ENCODE measurements at places on chromosomes 1 and 21.

- DNase-seq, result no peak
These were observed 79.6 kb downstream of the UBR4 start for GRCh38 chr1:19130468-19130867.

DNA sequence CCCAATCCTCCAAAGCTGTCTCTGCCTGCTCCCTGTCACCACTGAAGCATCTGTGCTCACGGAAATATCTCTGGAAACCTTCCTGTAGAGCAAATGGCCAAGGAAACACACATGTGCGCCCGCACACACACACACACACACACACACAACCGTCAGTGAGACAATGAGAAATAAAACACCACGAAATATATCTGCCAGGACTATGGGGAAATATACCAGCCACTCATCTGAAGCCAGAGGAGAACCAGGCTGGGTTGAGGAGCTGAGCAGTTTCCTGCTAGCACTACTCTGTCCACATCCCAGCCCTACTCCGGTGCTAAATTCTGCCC lies 25.1 kb upstream of the PLXNA2 start:
- DNase-seq, result no peak

- no peak for DNase-seq
These were observed 268.7 kb downstream of the OLFM3 start for GRCh38 chr1:101728029-101728428.

- no peak for DNase-seq
These were observed 335.8 kb upstream of the KAZN start for GRCh38 chr1:14262637-14263036.

GRCh38 chr21:46054451-46054881 lies 43.4 kb upstream of the COL6A2 start:
- no peak for DNase-seq

- DNase-seq, result no peak
These were observed 242.7 kb downstream of the OMA1 start for GRCh38 chr1:58303841-58304240.

DNA sequence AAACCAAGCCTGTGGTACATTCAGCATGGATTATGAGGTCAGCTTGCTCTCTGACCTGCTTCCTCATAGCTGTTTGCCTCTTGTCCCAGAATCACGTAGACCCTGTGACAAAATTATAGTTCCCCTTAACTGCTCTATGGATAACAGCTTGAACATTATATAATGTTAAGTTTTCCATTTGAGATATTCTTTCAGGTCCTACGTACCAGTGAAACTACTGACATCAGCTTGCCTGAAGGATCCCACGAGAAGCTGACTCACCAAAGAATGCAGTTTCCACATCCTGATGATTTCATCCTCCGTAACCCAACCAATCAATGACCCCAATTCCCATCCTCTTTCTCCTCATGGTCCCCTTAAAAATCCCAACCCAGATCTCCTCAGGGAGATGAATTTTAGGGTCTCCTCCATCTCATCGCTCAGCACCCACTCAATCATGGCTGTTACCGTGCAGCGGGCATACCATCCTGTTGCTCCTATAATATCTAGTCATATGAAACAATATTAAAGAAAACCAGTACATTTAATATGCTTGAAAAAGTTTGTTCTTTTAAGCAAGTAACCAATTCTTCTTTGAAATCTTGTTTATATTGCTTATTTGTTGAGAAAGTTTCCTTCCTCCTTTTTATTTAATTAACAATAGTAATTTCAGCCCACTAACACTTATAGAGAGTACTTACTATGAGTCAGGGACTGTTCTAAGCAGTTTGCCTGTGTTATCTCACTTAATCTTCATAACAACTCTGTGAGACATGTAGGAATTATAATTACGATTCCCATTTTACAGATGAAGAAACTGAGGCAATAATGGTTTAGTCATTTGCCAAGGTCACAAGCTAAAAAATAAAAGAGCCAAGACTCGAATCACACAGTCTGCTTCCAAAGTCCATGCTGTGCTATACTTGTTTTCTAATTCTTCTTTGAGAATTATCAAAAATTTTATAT lies 27.4 kb downstream of the CHML start:
- peak; percentile 54 for DNase-seq

DNA sequence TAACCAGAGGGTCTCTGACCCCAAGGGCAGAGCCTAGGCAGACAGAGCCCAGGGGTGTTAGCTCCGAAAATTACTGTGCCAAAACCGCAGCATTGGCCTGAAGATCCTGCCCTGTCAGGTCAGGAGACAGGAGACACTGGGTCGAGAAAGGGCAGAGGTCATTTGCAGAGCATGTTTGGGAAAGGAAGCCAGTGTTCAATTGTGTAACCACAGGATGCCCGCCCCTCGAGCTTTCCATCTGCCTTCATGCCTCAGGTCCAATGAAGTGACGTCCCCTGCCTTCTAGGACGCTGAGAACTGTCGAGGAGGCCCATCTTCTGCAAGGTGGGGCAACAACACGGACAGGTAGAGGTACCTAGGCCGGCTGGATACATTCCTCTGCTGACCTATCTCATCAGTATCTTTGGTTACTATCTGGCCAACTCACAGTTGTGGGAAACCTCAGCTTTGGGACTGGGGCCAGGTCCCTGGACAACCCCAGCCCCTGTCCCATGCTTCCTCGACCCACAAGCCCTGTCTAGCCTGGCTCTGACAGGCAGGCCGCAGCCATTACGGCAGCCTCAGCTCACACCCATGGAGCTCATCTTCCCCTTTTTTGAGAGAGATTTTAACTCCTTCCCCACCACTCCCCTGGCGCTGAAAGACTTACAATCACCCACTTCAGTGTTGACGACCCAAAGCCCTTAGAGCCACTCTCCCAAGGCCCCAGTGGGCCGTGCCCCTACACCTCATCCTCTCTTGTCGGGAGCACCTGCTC lies 1.3 kb downstream of the ARL8A start:
- DNase-seq, result no peak

- DNase-seq, result no peak
These were observed 164.6 kb downstream of the RASAL2 start for GRCh38 chr1:178258536-178258935.

- DNase-seq, result no peak
These were observed 32.0 kb downstream of the AGO3 start for GRCh38 chr1:35962952-35963351.

- no peak for DNase-seq
These were observed 355.5 kb downstream of the HLX start for GRCh38 chr1:221234791-221235190.

- peak; percentile 38 for DNase-seq
These were observed 9.2 kb downstream of the FCMR start for GRCh38 chr1:206912445-206913095.

- DNase-seq, result no peak
These were observed 100.3 kb upstream of the DPYD start for GRCh38 chr1:98021126-98021525.

GRCh38 chr1:54439550-54440223 lies 33.5 kb upstream of the SSBP3 start:
- DNase-seq, result no peak

DNA sequence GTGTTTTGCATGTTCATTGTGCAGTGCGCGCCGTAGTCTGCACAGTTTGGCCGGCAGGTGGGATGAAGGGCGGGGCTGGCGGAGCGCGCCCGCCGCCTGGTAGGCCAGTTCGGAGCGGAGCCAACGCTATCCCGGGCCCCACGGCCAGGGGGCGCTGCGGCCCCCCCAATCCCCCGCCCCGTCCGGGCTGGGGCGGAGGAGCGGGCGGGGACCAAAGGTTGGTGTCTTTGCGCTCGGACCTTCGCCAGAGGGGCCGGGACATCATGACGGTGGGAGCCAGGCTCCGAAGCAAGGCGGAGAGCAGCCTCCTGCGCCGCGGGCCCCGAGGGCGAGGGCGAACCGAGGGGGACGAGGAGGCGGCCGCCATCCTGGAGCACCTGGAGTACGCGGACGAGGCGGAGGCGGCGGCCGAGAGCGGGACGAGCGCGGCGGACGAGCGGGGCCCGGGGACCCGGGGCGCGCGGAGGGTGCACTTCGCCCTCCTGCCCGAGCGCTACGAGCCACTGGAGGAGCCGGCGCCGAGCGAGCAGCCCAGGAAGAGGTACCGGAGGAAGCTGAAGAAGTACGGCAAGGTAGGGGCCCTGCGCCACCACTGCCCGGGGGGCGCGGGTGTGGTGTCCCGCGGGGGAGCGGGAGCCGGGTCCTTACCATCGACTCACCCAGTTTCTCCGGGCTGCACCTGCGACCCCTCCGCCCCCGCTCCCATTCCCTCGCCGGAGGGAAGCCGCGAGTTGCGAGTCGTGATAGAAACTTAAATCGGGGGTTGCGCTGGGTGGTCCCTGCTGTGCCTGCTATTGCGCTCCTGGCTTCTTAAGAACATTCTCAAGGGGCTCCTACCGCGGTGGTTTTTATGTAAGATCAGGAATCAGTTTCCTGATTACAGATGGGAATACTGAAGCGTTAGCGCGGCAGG lies at the start of gene C1orf115:
TSS of gene C1orf115 (plus strand) at position 224 of the 913 bp plus-strand sequence. CDS start at position 264, 40 bp downstream.
- no peak for DNase-seq

GRCh38 chr21:14560555-14560954 lies 14.4 kb upstream of the SAMSN1 start:
- no peak for DNase-seq

DNA sequence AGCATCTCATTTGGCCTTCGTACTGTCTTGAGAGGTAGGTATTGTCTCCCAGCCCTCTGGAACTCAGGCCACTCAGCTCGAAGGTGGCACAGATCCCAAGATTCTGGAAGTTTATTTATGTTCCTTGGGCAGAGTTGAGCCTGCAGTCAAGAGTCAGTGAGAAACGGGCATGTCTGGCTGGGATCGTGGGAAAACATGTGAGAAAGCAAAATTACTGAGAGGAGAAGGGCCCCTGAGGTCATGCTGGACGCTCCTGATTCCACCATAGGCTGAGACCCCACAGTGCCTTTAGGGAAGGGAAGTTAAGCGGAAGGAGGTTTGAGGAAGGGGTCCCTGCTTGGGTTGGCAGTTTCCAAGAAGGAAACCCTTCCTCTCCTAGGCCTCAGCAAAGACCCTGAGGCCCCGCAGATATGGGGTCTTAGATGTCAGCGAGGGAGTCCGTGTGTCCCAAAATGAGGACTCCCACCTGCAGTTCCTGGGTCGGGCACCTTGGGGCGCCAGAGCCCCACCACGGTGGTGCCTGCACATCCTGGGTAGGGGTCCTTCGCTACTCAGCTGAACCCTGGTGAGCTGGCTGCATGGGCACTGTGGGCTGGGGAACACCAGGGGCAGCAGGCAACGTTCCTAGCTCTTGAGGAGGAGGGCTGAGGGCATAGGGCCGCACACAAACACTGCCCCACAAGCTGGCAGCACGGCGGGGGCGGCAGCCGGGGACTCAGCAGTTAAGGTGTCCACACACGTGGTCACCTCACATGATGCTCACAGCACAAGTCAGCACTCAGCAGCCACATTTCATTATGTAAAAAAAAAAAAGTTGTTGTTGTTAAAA lies 12.3 kb upstream of the SEMA4A start:
- no peak for DNase-seq

DNA sequence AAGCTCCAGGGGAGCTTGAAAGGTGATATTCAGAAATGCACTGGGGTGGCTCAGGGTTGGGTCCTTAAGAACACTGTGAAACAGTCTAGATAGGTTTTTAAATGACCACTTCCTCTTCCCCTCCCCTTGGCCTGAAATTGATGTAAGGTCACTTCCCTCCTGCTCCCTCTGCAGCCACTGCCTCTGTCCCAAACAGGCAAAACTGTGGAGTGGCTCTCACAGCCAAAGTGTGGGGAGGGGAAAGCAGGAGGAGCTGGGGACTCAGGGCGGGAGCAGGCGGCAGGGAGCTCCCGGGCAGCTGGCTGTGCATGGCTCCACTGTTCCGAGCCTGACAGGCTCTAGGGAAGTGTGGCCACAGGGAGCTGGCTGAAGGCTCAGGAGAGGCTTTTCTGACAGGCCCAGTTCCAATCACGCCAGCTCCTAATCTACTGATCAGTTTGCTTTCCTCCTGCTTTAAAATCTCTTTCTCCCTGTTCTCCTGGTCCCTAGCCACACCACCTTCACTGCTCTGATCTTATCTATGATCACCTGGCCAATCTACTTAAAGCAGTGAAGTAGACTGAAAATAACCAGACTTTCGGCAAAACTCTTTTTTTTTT lies 5.1 kb upstream of the CSRP1 start:
- no peak for DNase-seq

GRCh38 chr1:48979940-48980339 lies 203.2 kb upstream of the BEND5 start:
- DNase-seq, result no peak

- no peak for DNase-seq
These were observed 1039.9 kb downstream of the KCNT2 start for GRCh38 chr1:195568389-195568788.

DNA sequence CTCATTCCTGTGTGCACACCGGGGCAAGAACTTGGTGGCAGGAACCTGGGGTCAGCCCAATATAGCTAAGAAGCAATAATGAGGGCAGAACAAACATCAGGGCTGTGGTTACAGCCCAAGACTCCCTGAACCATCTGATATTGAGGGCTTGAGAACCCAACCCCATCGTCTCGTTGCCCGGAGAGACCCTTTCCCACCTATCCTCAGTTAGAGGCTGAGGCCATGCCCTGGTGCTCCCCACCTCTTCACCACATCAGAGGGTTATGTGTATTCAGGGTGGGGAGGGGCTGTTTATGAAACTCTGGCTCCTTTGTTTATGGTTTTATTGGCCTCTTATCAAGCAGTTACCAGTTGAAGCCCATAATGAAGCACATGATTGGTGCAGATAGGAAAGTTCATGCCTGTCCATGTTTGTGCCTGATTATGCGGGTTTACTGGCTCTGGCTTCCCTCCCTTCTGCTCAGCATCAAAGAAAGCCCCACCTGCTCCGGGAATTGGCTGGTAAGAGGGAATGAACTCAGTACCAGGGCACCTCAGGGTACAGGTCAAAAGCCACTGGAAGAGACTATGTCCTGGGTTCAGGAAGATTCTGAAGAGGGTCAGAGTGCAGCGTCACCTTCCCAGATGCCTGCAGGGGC lies 14.5 kb downstream of the NUAK2 start:
- no peak for DNase-seq

DNA sequence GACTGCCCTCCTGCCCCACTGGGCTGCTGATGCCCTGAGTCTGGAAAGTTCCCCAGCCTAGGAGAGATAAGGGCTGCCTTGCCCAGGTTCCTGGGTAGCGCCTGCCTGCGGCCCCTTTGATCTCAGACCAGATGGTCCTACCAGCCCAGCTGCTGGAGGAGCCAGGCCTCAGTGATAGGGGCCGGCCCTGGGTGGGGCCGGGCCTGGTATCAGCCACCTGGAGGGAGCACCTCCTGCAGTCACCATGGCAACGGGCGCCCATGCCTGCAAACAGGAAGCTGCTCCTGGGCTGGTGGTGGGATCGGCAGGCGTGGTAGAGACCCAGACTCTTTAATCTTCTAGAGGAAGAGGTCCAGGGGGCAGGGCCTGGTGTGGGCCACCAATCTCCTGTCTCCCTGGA lies 119.7 kb upstream of the WNT4 start:
- no peak for DNase-seq

DNA sequence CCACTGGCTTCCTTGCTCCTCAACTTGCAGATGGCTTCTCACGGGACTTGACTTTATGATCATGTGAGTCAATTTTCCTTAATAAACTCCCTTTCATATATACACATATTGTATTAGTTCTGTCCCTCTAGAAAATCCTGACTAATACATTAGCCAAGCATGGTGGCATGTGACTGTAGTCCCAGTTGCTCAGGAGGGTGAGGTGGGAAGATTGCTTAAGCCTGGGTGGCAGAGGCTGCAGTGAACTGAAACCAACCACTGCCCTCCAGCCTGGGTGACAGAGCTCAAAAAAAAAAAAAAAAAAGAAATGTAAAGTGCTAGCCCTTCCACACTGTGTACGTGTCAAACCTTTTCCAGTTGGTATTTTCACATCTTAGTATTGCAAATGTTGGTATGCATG lies 857.0 kb downstream of the LTN1 start:
- no peak for DNase-seq
